Forelimb muscle (tissue), 1 donor: ENCODE measurements at places on chromosomes 5 and 9. TPM values are rescaled to one million over a fixed set of nuclear protein-coding genes. Genes with fewer than 3 reads are reported as not detected.
A peak's percentile ranks its signal among the peaks of the same experiment; 100 is the strongest.

DNA sequence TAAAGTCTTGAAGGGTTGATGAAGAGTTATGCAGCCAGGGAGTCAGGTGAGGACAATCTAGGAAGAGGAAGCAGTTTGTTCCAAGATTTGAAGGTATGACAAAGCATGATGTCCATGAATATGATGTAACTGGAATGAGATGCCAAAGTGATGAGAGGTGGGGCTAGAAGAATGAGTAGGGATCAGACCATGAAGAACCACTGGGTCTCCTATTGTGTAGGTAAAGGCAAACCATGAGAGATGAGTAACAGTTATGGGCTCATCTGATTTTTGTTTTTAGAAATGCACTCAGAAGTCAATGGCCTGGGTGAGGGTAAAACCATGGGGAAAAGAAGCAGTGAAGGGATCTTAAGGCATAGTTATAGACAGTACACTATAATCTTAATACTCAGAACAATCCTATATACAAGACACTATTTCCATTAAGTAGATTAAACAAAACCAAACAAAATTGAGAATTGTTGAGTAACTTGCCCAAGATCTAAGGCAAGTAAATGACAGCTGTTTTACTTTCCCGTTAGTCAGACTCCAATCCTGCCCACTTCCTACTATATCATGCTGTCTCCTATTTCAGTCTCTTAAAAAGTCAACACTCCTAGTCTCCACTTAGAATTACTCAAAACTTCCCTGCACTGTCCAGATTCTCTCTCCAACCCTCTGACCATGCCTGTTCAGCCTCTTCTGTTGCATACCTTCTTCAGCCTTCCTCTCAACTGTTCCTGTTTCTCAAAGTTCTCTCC lies 393.8 kb upstream of the MEF2C start:
- no peak for DNase-seq

DNA sequence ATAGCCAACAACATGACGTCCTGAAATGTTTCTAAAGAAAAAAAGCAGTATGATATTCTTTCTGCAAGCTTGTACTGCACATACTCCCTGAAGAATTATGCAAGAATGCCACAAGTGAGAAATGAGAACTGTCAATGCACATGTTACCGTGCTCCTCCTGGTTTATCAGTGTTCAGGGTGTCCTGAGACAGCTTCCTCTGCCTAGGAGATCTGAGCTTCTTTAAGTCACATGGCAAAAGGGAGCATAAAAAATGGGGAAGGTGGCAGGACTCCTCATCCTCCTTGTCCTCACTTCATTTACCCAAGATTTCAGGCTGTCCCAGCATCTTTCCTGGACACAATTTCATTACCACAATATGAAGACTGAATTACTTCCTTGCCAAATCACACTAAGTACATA lies 238.2 kb downstream of the GLIS3 start:
- no peak for DNase-seq

- no peak for DNase-seq
These were observed 30.0 kb downstream of the RNF130 start for GRCh38 chr5:180041301-180042274.

Gene SHROOM1
- polyA plus RNA-seq = 2.9 TPM

- DNase-seq = no peak
These were observed 26.2 kb downstream of the TYRP1 start for GRCh38 chr9:12719431-12719830.

DNA sequence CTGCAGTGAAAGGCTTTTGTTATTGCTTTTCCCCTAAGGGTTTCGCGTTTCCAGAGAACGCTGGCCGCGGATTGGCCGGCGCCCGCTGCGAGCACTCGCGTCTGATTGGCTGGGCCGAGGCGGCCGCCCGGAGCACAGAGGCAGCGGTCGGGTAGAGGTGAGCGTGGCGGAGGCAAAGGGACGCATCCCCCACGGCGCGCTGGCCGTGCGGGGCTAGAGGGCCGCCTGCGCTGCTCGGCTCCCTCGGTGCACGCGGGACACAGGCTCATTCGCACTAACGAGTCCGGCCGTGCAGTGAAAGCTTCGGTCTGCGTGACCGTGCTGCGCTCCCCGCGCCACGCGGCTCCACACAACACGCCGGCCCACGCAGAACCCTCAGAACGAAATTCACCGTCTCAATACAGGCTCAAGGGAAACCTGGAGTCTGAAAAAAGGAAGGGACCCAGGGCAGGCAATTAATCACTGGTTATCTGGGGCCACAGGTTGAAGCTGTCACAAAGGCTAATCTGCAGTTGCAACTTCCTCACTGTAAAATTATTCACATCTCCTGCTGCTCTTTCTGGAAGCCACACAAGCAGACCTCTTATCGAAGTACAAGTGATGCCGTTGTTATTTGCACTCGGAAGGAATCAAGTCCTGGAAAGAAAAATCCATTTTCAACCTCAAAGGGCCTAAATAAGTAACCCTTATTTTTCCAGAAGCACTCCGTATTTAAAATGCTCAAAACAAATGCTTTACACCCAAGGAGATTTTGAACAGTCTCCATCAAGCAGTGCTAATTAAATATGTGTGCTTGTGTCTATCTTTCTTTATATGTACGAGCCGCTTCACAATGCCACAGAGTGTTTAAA lies 94.6 kb downstream of the ZNF608 start:
- DNase-seq = peak; percentile 81

DNA sequence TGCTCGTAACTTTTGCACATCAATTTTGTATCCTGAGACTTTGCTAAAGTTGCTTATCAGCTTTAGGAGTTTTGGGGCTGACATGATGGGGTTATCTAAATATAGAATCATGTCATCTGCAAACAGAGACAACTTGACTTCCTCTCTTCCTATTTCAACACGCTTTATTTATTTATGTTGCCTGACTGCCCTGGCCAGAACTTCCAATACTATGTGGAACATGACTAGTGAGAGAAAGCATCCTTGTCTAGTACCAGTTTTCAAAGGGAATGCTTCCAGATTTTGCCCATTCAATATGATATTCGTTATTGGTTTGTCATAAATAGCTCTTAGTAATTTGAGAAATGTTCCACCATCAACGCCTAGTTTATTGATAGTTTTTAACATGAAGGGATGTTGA lies 65.4 kb upstream of the CDH12 start:
- DNase-seq = no peak

DNA sequence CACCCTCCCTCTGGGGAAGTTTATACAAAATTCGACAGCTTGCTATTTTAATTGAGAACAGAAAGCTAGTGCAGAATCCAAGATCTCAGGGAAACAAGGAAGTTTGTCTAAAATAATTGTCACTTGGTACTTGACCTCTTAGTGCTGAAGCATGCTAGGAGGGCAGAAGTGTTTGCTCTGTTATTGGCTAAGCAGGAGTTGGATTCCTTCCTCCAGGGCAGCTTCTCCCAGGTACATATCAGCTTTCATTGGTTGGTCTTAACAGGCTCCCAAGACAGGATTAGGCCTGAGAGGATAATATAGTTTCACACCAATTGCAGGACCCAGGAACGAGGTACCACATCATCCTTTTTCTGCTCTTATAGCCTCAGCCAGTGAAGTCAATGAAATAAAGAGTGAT lies 432.8 kb downstream of the IRX1 start:
- no peak for DNase-seq

DNA sequence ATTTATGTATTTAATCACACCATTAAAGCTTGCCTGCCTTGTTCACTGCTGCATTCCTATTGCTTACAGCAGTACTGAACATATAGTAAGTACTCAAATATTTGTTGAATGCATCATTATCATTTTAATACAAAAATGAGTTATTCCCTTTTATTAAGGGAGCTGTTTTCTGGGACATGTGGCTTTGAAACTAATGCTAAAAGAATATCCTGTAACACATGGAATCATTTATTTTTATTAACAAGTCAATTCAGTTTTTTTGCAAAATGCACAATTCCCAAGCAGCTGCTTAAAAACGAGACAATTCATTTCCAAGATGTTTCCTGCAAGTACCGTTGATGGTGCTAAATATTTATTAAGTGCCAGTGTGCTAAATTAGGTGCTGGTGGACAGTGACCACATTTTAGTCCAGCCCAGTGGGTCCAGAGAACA lies 148.3 kb upstream of the NR3C1 start:
- DNase-seq = no peak

GRCh38 chr5:73233053-73233460 lies 60.1 kb downstream of the TMEM174 start:
- DNase-seq = no peak

Gene GKAP1
- 20.2 TPM for polyA plus RNA-seq

GRCh38 chr9:111298111-111298510 lies 31.9 kb downstream of the OR2K2 start:
- DNase-seq = no peak

- DNase-seq = no peak
These were observed 4.2 kb downstream of the WWC1 start for GRCh38 chr5:168295574-168296201.

DNA sequence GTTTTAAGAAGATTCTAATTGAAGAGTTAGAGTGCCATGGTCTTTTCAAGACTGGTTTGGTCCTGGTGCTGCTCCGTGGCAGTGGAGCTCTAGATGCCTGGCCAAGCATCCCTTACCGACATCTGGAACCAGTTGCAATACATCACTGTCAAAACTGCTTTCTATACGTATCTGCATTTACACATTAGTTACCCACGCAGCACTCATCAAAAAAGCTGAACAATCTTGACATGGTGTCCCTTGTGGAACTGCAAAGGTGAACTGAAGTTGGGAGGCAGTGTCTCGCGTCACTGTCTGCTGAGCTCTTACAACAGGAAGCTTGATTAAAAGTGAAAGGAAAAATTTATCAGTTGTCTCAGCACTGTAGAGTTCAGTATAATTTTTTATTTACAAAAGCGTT lies 82.6 kb downstream of the PBX3 start:
- DNase-seq = no peak

Gene GARIN3
- polyA plus RNA-seq = not detected

DNA sequence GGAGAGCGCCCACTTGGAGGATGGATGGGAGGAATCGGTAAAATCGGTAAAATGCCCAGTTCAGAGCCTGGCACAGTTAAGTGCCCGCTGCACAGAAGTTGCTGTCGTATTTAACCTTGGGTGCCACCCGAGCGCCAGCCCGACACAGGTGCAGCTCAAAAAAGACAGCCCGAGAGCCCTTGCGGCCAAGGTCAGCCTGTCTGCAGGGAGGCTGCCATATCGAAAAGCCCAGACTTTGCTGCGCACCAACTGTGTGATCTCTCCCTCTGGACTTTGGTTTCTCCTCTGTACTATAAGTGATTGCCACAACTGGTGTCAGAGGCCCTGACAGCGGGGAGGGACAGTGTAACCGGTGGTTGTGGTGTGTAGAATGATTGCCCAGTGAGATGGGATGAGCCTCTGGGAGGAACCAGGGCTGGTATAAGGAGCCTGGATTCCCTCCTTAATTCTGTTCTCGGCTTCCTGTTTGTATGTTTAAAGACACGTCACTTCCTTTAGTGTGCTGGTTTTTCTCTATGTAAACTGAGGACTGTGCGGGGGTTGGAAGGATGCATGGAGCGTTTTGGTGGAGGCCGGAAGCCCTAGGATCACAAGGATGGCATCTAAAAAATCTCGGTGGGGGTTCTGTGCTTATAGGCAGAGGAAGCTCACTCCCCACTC lies 792 bp downstream of the NTMT1 start:
- no peak for DNase-seq

GRCh38 chr9:27496135-27496504 lies 28.0 kb upstream of the IFNK start:
- DNase-seq = no peak

Gene ADAMTS6
- 0.89 TPM for polyA plus RNA-seq

Gene FOXD4L3
- 0.29 TPM for polyA plus RNA-seq

GRCh38 chr9:91899219-91899563 lies 50.8 kb downstream of the ROR2 start:
- no peak for DNase-seq

DNA sequence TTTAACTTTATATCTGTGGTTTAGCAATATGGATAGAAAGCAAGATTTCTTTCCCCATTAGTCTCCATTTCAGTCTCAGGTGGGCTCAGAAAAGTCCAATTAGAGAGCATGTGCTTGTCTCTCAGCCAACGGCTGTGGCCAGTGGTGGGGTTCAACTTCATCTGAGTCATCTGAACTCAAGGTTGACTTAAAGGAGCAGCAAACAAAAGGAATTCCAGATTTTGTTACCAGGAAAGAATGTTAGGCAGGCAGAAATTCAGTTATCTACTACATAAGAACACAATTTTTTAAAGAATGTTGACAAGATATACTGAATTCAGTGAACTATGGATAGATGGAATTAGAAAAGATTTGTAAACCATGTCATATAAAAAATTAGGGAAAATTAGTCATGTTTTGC lies 784.1 kb downstream of the MAT2B start:
- no peak for DNase-seq

Gene NKD2
- 2.4 TPM for polyA plus RNA-seq

Gene ZNF189
- 19.2 TPM for polyA plus RNA-seq

Gene GTF2H2C
- 39.4 TPM for polyA plus RNA-seq

Gene HSPA9
- polyA plus RNA-seq = 162 TPM

DNA sequence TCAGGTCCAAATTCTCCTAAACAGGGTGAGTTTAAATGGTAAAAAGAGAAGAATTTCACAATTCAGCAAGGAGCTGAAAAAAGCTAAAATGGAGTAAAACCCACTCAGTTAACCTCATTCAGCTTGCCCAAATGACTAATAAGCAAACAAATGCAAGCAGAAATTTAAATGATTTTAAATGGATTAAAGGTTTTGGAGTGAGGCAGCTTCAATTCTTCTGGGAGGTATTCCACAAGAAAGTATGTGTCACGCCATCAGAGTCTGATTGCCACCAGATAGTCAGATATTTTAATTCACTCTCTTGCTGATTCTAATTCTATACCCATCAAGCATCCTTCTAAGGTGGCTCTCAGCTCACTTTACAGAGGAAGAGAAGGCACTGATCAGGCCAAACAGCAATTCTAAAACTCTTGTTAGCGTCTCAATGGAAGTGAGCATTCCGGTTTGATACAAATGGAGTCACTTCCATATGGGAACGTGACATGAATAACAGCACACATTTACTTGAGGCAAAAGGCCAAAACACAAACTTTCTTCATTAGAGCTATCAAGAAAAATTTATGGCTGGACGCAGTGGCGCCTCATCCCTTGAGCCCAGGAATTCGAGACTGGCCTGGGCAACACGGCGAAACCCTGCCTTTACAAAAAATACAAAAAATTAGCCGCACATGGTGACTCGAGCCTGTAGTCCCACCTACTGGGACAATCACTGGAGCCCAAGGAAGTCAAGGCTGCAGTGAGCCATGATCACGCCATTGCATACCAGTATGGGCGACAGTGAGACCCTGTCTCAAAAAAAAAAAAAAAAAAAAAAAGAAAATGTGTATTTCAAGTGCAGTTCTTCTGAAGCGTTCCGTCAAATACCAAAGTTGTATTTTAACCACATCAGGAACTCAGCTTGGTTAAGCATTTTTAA lies 2.0 kb downstream of the CLK4 start:
- no peak for DNase-seq

DNA sequence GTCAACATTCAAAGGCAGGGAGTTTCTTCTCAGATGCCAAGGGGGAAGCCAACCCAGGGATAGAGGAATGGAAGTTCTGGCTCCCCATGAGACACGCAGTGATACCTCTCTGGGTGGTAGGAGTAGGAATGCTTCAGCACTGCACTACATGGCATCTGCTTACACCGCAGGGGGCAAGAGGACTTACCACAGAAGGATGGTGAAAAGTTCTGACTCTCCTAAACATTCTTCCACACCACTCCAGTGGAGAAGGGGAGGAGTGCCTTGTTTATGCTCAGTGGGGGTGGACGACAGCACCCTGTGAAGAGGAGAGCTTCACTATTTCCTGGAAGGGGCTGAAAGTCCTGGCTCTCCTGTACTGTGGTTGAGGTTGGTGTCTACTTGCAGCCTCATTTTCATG lies 1011.3 kb upstream of the WWC1 start:
- DNase-seq = no peak
